ENCODE measurements at places on chromosomes 16 and 17.

GRCh38 chr17:77879896-77880280 is 78.6 kb upstream of the TNRC6C start:
- no peak for DNase-seq

- no peak for DNase-seq
Observed at GRCh38 chr17:19897903-19898302, 30.2 kb upstream of the ULK2 start.

- DNase-seq = no peak
Observed at GRCh38 chr17:72191356-72191755, 70.5 kb downstream of the SOX9 start.

GRCh38 chr17:16215965-16216316 is 607 bp upstream of the NCOR1 start:
- peak; percentile 7 for DNase-seq

DNA sequence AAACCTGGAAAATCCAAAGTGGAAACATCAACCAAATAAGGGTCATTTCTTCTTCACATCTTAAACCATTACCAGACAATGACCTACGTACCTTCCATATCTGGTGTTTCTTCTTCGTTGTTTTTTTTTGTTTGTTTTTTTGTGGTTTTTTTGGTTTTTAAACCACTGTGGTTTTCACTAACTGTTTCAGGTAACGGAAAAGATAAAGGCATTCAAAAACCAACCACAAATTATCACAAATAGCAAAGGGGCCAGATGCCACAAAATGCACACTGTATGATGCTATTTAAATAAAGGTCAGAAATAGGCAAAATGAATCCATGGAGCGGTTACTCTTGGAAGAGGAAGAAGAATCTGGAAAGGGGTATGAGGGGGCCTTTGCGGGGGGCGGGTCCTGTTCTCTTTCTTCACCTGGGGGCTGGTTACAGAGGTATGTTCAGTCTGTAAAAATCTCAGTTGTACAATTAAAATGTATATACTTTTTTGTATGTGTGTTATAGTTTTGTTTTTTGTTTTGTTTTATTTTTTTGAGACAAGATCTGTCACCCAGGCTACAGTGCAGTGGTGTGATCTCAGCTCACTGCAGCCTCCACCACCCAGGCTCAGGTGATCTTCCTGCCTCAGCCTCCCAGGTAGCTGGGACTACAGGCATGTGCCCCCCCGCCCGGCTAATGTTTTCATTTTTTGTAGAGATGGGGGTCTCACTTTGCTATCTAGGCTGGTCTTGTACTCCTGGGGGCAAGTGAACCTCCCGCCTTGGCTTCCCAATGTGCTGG is 29.6 kb downstream of the LITAF start:
- no peak for DNase-seq

DNA sequence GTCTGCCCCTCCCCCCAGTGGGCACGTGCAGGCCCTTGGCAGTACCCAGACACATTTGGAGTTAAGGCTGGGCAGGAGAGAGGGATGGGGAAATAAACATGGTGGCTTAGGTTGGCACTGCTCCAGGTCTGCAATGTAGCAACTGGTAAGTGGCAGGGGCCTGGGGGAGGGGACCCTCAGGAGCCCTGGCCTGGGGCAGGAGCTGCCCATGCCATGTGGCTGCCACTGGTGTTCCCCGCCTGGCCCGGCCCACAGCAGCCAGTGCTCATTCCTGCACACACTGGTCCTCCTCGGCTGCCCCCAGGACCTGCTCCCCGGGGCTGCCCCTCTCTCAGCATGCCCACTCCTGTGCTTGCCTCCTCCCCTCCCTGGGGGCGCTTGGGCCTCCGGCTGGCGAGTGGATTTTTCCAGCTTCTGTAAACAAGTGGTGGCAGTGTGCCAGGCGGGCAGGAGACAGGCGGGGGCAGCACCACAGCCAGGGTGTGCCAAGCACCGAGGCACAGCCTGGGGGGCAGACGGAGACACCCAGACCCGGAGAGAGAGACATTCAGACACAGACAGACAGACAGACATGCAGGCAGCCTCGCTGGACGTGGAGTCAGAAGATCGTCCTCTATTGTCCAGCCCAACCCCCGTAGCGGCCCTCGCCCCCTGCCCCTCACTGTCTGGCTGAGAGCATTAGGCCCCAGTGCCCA is 9.4 kb downstream of the THRA start:
- DNase-seq = no peak

DNA sequence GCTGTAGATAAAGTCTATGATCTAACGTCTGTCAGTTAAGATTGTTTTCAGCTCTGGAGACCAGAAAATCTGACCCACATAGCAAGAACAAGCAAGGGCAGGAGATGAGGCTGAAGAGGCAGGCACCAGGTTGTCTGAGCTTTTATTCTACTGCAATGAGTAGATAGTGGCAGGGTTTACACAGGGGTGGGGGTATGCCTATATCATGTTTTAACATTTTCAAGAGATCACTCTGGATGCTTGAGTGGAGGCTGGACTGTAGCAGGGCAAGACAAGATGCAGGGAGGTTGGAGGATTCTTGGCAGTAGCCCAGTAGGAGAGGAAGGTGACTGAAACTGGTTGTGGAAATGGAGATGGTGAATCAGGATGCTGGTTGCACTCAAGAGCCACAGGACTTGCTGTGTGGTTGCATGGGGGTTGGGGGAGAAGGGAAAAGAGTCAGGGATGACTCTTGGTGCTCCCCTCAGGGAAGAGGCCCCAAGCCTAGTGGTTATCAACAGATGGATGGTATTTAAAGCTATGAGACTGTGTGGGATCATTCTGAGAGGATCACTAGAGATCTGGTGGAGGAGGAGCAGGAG is 143.1 kb upstream of the KCNJ18 start:
- DNase-seq = no peak

DNA sequence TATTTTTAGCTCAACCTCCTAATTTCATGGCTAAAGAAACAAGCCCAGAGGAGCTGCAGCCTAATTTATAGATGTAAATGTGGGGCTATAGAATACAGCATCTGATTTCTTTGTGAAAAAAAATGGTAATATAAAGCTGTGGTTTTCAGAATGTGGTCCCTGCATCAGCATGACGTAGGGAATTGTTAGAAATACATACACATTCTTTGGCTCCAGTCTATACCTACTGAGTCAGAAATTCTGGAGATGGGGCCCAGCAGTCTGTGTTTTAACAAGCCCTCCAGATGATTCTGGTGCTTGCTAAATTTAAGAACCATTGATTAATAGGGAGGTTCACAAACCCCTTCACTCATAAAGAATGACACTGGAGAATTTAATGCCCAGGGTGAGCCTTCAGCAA is 18.1 kb upstream of the MYH8 start:
- no peak for DNase-seq

- DNase-seq = no peak
Observed at GRCh38 chr16:3475604-3476375, 19.5 kb downstream of the C16orf90 start.

GRCh38 chr17:71976011-71976649 is 144.7 kb upstream of the SOX9 start:
- DNase-seq = no peak

DNA sequence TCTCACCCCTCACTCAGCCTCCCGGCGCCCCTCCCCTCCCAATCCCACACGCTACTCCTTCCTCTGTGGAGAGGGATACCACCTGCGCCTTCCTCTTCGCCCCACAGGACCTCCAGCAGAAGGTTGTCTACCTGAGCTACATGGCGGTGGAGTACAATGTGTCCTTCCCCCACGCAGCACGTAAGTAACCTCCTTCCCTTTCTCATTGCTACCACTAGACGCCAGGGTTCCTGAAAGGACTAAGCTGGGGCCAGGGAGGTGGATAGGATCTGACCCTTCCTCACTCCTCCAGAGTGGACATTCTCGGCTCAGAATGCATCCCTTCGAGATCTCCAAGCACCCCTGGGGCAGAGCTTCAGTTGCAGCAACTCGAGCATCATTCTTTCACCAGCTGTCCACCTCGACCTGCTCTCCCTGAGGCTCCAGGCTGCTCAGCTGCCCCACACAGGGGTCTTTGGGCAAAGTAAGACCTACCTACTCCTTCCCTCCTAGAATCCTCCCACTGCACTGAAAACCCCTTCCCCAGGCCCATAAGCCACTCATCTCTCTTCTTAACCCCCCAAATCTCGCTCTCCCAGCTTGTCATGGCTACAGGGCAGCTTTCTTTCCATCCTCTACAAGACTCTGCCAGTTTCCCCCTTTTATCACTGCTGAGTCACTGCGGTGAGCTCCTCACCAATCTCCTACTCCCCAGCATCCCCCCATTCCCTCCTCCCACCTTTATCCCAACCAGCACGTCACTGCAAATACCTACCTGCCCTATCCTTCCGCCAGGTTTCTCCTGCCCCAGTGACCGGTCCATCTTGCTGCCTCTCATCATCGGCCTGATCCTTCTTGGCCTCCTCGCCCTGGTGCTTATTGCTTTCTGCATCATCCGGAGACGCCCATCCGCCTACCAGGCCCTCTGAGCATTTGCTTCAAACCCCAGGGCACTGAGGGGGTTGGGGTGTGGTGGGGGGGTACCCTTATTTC is 1.5 kb downstream of the CD68 start:
- DNase-seq = no peak

- DNase-seq = no peak
Observed at GRCh38 chr16:57544124-57544653, 1.7 kb downstream of the ADGRG5 start.

- no peak for DNase-seq
Observed at GRCh38 chr17:57406131-57406980, 150.0 kb downstream of the MSI2 start.

DNA sequence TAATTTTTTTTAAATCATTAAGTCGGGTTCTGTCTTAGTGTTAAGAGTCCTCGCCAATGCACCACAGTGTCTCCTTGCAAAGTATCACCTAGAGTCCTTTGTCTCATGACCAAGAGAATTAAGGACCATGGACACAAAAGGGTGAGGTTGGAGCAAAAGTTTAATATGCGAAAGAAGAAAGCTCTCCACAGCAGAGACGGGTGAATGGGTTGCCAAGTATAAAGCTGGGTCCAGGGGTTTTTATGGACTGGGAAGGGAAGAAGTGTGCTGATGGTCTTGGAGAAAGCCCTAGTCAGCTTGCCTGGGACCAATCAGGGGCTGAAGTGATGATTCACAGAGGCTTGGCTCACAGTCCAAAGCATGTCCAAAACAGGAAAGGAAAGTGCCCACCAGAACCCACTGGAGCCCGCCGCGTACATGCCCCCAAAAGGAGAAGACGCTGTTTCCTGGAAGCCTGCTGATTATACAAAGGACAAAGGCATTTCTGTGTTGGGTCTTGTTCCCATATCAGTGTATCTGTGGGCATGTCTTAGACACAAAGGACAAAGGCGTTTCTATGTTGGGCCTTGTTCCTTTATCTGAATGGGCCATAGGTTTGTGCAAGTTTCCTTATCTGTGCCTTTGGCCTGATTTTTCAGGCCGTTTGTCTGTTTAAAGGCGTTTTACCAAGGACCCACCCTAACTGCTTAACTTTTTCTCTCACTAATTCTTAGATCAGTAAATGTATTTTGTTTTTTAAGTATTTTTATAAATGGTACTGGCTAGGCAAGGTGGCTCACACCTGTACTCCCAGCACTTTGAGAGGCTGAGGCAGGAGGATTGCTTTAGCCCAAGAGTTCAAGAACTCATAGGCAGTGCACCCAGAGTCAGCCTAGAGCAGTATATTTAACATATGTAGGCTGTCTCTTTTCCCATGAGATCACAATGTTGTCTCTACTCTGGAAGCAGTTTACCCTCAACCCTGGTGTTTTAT is 28.7 kb upstream of the ATF7IP2 start:
- DNase-seq = no peak

DNA sequence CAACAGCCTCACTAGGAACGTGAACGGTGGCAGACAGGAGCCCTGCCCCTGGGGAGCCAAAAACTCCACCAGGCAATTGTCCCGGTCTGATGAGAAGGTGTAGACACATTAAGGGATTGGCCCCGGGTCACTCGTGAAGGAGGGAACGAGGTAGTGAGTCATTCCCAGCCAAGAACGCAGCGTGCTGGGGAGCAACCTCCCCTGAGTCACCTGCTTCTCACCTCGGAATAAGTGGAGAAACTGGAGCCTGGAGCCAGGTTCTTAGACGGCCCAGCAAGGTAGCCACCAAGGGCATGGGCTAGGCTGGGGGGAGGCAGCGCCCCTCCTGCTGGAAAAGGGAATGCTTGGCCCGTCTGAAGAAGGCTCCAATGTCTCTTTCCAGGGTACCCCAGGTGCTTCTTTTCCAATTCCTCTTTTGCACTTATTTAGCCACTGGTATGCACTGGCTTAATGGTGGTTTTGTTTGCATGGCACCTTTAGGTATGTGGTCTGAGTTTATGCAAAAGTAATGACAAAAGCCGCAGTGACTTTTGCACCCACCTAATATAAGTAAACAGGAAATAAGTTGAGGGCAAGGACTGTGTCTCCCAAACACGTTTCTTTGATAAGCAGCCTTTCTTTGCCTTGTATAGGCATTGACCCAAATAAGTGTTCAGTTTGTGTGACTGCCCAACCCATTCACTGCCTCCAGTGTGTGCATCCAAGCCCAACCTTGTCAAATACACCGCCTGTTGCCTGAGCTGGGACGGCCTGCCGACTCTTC is 1.8 kb upstream of the HELZ start:
- no peak for DNase-seq

DNA sequence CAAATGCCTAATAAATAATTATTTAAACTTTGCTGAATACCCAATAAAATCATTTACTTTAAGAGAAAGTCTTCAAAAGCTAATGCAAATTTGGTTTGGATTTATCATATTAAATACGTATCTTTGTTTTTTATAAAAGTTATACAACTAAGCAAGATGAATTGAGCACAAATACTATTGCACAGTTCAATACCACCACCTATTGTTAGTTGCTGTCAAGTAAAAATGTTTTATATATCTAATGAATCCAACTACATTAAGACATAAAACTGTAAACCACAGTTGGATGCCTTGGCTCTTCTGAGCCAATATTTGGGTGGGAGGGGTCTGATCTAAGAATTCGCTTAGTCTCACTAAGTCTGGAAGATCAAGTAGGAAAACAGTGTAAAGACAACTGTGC is 7.7 kb downstream of the FBXL20 start:
- DNase-seq = no peak

DNA sequence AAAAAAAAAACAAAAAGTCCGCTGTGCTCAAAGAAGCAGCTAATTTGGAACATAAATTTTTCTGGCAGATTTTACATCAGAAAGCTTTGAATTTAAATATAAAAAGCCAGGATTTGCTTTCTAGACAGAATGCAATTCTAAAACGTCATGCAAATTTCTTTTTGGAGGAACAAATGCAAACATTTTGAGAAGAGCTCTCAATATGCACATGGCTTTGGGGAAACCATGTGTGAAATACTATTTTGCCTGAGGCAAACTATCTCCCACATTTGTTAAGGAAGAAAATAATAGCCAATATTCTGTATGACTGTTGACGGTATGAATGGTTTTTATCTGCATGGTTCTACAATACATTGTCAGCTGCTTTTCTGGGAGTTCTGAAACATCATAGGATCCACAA is 320.0 kb upstream of the PSMD7 start:
- no peak for DNase-seq

- DNase-seq = no peak
Observed at GRCh38 chr16:68481636-68482035, 33.3 kb upstream of the SMPD3 start.

GRCh38 chr17:62825182-62825581 is 17.1 kb upstream of the MARCHF10 start:
- DNase-seq = no peak

GRCh38 chr16:52526830-52527229 is 20.1 kb downstream of the TOX3 start:
- DNase-seq = no peak

GRCh38 chr17:37736428-37736827 is 8.4 kb downstream of the HNF1B start:
- no peak for DNase-seq

Data from stimulated activated CD8-positive, alpha-beta memory T cell treated with anti-CD3 and anti-CD28 coated beads, Interleukin-15, amount 100 ng/mL, for 1 hour (primary cell).